ENCODE measurements at places on chromosomes 16 and 17.

DNA sequence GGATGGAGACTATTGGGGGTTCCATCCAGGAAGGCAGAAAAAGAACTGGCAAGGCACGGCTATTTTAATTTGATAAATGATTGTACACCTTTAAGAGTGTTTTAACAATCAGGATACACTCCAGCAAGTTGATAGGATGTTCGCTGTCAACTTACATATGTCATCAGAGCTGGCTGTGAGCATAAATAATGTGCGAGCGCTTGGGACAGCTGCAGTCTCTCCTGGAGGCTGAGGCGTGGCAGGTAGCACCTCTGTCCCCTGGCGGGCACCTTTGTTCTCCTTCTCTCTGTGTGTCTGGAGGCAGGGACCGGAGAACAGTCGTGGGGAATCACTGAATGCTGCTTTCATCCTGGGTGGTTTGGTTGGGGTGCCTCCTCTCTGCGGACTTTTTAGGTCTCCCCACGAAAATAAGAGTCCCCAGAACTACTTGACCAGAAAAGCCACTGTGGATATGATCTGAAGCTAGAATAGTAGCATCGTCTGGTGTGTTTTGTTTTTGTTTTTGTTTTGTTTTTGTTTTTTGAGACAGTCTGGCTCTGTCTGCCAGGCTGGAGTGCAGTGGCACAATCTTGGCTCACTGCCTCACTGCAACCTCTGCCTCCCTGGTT is 9.4 kb downstream of the BAHCC1 start:
- no peak for DNase-seq

DNA sequence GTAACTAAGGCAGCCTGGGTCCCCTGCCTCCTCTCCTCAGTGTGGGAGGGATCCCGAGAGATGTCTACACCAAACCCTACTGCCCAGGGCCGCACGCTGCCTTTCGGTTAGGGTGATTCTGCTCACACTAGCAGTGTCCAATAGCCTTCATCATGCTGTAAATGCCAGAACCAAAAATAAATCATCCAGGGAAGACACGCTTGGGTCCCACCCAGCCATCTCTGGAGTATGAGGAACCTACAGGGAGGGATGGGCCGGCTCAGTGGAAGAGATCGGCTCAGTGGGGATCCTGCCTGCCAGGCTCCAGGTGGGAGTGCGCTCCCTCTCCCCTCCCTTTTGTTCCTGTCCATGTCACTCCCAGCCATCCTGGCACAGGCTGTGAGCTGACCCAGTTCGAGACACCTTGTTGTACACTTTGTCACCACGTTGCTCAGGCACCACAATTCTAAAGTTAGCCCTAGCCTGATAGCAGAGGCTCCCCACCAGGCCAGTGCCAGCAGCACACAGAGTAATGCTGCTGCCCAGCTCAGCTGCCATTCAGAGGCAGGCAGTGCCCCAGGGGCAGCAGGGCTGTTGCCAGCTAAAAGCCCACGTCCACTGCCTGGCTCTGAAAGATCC is 24.5 kb downstream of the PEMT start:
- no peak for DNase-seq

GRCh38 chr16:29742683-29743275 is 3.0 kb downstream of the C16orf54 start:
- no peak for DNase-seq

DNA sequence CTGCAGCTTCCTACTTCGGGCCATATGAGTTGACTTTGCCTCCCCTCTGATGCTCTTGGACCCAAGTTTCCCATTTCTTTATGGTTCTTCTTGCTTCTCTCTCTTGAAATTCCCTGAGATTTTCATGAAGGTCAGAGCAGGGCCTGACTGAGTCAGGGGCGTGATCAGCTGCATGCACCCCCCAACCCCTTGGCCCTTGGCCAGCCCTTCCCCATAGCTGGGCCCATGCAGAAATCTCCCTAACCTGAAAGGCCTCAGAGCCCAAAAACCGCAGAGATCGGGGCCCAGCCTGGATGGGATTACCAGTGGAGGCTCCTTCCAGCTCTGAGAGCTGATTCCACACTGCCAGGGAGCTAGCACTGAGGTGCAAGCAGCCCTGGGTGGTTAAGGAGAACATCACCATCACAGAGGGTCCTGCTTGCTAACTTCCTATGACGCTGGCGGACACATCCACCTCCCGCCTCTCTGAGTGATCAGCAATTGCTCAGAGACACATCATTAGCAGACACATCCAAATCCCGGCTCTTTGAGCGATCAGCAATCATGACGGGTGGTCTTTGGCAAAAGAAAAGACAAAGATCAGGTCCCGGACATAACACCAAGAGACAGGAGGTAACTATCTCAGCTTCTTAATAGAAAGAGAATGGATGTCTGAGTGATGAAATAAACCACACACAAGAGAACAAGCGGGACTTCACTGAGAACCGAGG is 161.5 kb downstream of the C16orf78 start:
- no peak for DNase-seq

DNA sequence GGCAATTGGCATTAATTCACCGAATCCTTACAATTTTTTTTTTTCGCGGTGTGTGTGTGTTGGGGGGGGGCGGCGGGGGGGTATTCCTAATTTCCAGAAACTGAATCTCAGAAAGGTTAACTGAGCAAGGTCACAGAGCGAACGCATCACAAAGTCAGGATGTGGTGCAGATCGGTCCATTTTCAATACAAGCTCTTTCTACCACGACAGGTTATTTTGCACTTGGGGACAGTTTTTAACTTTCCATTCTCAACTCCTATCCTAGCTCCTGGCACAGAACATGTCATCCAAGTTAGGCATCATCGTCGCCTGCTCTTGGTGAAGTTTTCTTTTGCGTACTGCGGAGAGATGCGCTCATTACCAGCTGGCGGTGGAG is 15.4 kb upstream of the ERN1 start:
- DNase-seq: no peak

DNA sequence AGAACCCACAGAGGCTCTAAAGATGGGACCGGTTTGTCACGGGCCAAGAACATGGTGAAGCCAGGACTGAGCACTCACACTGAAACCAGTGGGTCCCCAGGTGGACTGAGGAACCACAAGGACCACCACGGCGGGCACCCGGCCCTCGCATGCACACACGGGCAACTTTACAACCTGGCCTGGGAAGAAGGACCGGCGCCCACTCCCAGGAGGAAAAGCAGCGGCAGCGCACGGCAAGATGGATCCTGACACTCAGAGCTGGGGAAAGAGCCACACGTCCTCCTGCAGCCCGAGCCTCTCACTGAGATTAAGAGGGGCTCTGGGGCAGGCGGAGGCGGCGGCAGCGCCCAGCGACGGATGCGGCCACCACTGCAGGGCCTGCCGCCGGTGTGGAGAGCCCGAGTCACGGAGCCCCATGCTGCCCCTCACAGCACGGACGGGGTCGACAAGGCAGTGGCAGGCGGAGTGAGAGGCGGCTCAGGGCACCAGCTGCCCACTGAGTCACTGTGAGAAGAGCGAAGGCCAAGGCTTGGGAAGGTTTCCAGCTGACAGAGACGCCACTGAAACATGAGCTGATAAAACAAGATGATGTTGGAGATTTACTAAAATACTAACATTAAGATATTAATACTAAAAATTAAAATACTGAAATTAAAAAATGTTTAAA is 118.3 kb downstream of the ANKRD11 start:
- no peak for DNase-seq

- peak; percentile 79 for DNase-seq
These were observed 112.4 kb downstream of the SPECC1 start for GRCh38 chr17:20121359-20122253.

DNA sequence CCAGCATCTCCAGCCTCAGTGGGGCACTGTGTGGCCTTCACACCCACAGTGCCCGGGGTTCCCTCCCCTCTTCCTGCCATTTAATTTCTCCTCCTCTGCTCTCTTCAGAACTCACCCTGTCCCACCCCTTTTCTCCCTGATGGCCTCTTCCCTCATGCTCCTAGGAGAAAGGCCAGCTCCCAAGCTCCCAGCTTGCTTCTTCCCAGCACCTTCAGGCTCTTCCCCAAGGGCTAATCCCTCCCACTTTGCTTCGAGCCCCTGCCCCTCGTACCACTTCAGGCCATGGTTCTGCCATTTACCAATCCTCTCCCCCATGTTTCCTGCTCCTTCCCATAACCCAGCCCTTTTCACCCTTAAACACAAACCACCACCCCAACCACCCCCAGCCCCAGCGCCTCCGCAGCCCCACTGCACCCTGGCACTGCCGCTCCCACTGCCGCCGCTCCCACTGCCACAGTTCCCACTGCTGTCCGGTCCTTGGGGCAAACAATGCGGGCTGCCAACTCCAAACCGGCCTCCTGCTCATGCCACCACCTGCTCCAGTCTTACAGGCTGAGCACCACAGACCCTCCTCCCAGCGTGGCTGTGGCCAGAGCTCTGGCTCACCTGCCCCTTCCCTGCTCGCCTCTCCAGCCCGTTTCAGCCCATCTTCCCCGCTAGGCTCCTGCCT is 28.6 kb downstream of the ADAM11 start:
- no peak for DNase-seq

GRCh38 chr17:18038149-18038850 is 668 bp downstream of the ATPAF2 start:
- DNase-seq: peak; percentile 8

DNA sequence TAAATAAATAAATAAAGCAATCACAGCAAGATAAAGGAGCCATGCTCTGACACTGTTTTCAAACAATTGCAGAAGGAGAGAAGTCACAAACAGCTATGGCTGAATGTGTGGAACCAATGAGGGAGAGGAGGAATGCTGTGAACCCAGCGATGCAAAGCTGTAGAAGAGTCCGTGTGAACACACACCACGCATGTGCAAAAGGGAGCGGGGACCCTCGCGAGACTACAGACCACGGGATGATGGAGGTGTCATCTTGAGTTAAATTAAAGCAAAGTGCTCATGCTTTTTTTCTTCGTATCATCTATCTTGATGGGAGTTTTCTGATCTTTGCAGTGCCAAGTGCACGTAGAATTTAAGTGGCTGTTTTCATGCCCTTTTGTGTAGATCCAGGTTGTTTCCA is 123.8 kb upstream of the CDH5 start:
- DNase-seq: no peak

- no peak for DNase-seq
These were observed 9.3 kb downstream of the BECN1 start for GRCh38 chr17:42814633-42815399.

GRCh38 chr17:70407506-70407905 is 238.2 kb downstream of the KCNJ2 start:
- no peak for DNase-seq

GRCh38 chr16:75289189-75289588 is 37.8 kb upstream of the BCAR1 start:
- no peak for DNase-seq

DNA sequence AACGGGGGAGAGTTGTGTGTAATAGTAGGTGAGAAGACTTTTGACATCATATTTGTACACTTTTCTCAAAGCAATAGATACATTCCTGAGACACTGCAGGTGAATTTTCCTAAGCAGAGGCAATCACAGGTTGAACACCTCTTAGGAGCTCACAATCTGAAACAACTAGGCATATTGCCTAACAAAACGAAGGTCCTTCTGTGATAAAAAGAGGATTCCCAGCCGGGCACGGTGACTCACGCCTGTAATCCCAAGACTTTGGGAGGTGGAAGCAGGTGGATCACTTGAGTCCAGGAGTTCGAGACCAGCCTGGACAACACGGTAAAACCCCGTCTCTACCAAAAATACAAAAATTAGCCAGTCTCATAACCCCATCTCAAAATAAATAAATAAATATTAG is 17.4 kb downstream of the NXN start:
- DNase-seq: no peak

DNA sequence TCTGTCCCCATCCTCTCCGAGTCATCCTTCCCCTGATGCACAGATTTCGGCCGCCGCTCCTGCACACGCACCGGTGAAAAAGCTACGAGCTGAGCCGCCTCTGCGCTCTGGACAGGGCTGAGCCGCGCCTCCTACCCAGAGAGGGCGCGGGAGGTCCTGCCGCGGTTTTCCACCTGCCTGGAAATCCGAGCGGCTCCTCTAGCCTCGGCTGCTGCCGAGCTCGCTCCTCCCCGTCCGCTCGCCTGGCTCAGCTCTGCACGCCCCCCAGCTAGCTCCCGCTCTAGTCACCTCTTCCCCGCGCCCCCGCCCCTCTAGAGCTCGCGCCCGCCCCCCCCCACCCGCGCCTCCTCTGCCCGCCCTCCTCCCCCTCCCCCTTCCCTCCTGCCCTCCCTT is 198 bp upstream of the SHISA9 start:
- no peak for DNase-seq

DNA sequence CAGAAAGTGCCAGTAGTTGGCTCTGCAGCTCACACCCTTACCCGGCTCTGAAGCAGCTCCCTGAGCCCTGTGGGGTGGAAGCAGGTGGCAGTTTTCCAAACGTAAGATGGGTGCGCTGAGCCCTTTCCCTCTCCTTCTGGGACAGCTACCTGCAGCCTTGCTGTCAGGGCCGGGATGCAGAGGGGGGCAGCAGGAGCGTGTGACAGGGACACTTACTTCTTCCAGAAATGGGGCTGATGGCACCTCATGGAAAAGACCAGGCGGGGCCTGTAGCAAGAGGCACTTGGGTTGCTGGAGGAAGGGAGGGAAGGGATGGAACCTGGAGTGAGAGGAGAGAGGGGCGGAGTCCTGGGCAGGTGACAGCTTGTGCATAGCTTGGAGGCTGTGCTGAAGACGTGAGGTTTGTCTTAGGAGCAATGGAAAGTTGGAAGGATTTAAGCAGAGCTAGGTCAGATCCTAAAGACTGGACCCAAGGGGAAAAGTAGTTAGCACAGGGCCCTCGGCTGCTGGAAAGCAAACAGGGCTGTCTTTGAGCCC is 216.8 kb upstream of the RPL38 start:
- no peak for DNase-seq

GRCh38 chr17:9760266-9760665 is 31.1 kb downstream of the DHRS7C start:
- no peak for DNase-seq

DNA sequence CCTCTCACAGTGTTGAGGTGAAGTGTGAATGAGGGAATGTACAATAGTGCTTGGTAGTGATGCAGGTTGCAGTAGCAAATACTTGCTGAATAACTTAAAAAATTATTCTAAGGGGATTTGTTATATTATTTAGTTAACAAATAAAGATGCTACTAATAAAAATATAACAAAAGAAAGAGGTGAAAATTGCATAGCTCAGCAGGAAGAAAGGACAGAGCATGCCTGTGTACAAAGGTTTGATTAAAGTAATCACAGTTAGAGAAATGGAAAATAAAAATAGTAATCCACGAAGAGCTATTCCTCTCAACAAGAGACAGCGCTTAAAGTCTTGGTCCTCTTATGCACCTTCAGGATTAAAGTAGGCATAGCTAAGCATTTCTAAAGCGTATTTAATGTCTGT is 11.0 kb downstream of the GOT2 start:
- DNase-seq: no peak

DNA sequence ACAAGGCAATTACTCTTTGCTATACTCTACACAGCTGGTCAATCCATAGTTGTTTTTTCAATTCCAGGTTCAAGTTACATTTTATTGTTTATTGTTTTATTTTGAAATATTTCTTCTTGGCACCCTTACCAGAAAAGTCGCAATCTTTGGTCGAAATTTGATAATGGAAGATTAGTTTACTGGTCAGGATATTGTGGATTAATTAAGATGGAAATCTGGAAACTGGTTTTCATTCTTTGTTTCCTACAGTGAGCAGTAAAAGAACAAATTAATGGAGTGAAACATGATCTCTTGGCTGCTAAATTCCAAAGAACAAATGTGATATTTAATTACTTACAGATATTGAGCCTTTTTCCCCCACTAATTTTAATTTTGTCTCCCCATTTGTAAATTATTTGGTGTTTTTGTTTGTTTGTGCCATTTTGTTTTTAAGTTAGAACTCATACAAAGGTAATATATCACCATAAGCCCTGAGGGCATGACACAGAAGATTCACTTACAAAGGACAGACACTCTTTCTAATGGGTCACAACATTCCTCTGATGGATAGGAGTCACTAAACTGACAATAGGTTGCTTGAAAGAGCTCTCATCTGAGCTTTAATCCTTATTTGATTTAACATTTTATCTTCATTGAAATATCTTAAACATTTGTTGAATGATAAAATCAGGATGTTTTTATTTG is 700.2 kb downstream of the KCNJ2 start:
- DNase-seq: no peak
